ENCODE measurements at places on chromosomes 7 and 10.

DNA sequence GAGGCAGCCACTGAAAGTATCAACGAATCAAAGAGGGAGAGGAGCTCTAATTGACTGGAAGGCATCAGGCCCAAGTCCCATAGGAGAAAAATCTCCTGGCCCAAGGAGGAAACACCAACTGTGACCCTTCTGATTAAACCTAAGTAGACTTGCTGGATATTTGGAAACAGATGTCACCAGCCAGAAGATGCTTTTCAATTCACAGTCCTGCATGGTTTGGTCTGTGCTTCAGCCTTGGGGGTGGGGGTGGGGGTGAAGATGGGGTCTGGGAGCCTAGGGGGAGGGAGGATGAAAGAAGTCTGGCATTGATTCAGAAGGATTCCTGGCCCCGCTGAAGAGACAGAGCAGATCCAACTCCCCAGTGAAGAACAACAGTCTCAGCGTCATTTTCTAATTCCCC, 623.7 kb downstream of the PARD3 start:
- DNase-seq, result no peak

- no peak for DNase-seq
Observed at GRCh38 chr7:141074162-141074991, 513 bp downstream of the TMEM178B start.

DNA sequence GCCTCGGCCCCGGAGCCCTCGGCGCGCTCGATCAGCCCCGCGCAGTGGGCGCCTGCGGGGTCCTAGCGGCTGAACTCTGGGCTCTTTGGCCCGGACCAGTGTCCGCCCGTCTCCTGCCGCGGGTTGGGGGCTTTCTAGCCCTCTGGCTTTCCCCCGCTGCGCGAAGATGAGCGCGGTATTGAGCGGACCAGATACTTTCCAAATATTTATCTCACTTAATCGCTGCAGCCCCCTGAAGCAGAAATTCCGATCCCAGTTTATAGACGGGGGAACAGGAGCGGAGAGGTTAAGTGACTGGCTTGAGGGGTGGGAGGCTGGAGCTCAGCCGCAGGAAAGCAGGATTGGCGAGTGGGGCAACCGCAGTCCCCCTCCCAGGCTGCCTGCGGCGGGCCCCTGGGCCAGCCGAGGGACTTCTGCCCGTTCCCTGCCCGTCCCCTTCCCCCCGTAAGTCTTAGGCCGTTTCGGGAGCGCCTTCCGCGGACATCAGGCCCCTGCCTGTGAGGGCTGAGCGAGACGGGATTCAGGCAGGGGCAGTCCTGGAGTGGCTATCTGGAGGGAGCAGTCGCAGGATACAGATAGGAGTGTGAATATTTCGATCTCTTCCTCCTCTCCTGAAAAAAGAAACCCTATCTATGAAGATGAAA, 565 bp downstream of the STRIP2 start:
- DNase-seq, result no peak

GRCh38 chr10:80583685-80584084, 46.0 kb downstream of the SH2D4B start:
- no peak for DNase-seq

DNA sequence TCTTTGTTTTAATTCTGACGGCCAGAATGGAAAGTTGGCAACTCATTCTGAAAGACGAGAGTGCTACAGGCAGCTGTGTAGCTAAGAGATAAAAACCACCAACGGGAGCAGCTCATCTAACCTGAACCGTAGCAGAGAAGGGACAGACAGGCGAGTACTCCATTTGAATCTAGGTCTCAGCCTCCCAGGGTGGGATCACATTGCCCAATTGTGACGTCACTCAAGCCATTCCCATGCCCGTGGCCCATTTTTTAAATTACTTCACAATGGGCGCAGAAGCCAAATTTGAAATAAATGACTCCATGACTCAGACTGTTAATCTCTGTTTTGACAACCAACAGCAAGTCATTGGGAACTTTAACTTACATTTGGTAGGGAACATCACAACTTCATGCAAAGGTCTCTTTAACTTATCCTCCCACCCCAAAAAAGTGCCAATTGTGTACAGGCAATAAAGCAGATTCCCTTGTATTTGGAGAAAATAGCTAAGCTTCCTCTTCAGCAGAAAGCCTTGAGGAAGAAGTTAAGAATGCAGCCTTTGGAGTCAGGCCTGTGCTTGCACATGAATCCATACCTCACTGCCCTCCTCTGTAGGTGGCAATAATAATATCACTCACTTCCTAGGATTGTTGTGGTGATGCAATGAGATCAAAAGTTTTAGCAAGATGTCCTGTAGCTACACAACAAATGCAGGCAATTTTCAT, 93.2 kb upstream of the KIF5B start:
- DNase-seq, result no peak

All from activated CD8-positive, alpha-beta memory T cell treated with anti-CD3 and anti-CD28 coated beads for 1 hour (primary cell).